ENCODE measurements at places on chromosomes 3 and 15. TPM values are rescaled to one million over a fixed set of nuclear protein-coding genes. Genes with fewer than 3 reads are reported as not detected.

DNA sequence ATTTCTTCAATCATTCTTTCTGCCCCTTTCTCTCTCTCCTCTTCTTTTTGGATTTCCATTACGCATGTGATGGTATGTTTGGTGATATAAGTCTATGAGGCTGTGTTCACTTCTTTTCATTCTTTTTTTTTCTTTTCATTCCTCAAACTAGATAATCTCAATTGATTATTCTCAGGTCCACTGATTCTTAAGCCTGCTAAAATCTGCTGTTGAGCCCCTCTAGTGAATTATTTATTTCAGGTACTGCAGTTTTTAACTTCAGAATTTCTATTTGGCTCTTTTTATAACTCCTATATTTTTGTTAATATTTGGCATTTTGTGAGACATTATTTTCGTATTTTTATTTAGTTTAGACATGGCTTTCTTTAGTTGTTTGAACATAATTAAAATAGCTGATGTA, 671.3 kb upstream of the NECTIN3 start:
- H3K27ac ChIP-seq = no peak overlapping the region
- DNase-seq = no peak
- no peaks in the 10 kb centered on the region for H3K36me3 ChIP-seq

MME gene
- 67.3 TPM for total RNA-seq

TTLL13 gene
- total RNA-seq = not detected

GRCh38 chr15:69914960-69915359, 182.8 kb downstream of the TLE3 start:
- no peak overlapping the region for H3K27ac ChIP-seq
- peaks cover 11% of the 10 kb centered on the region for H3K4me1 ChIP-seq
- DNase-seq = no peak
- no peaks in the 10 kb centered on the region for H3K27me3 ChIP-seq
- H3K4me3 ChIP-seq = no peak overlapping the region

DNA sequence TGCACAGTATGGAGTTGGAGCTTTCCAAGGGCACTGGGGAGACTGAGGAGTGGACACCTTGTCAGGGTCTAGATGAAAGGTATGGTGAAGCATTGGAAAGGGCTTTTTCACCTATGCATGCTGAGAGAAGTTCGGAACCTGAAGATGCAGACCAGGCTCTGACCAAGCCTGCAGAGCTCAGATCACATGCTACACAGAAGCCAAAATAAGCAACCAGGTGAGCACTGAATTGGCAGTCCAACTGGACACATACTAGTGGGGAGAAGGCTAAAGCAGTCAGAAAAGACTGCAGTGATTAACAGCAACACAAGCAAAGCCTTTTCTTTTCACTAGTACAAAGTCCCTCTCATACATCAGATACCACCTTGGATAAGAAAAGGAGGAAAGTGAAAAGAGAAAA, 238.3 kb upstream of the PLSCR5 start:
- no peak overlapping the region for H3K27ac ChIP-seq
- no peak for DNase-seq

MESP1 gene
- 6.4 TPM for total RNA-seq

SLC9C1 gene
- not detected for total RNA-seq

GRCh38 chr3:97821287-97821773, 481 bp upstream of the CRYBG3 start:
- H3K4me1 ChIP-seq = peaks cover 31% of the 10 kb centered on the region
- DNase-seq = peak; percentile 33
- peak overlapping the region; percentile 89 for H3K27ac ChIP-seq
- peak overlapping the region; percentile 95 for H3K4me3 ChIP-seq
- no peaks in the 10 kb centered on the region for H3K36me3 ChIP-seq
- no peaks in the 10 kb centered on the region for H3K27me3 ChIP-seq

DNA sequence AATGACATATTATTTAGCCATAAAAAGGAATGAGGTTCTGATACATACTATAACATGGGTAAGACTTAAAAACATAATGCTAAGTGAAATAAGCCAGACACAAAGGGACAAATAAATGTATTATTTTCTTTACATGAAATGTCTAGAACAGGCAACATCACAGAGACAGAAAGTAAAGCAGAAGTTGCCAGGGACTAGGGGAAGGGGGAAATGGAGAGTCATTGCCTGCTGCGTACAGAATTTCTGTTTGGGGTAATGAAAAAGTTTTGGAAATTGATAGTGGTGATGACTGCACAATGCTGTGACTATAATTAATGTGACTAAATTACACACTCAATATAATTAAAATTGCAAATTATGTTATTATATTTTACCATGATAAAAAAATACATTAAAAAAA, 99.9 kb downstream of the ANO10 start:
- no peak overlapping the region for H3K27ac ChIP-seq
- H3K36me3 ChIP-seq = no peaks in the 10 kb centered on the region
- H3K27me3 ChIP-seq = no peaks in the 10 kb centered on the region
- H3K4me3 ChIP-seq = no peak overlapping the region

GRCh38 chr15:100314809-100315400, 26.9 kb downstream of the ADAMTS17 start:
- H3K4me3 ChIP-seq = no peak overlapping the region
- H3K36me3 ChIP-seq = no peaks in the 10 kb centered on the region
- no peak overlapping the region for H3K27ac ChIP-seq
- no peak for DNase-seq

GRCh38 chr3:35383719-35384555, 255.4 kb upstream of the ARPP21 start:
- no peak overlapping the region for H3K4me3 ChIP-seq
- no peaks in the 10 kb centered on the region for H3K36me3 ChIP-seq
- DNase-seq = no peak
- no peaks in the 10 kb centered on the region for H3K4me1 ChIP-seq
- no peaks in the 10 kb centered on the region for H3K27me3 ChIP-seq
- H3K27ac ChIP-seq = no peak overlapping the region

AADACL2 gene
- total RNA-seq = not detected

DNA sequence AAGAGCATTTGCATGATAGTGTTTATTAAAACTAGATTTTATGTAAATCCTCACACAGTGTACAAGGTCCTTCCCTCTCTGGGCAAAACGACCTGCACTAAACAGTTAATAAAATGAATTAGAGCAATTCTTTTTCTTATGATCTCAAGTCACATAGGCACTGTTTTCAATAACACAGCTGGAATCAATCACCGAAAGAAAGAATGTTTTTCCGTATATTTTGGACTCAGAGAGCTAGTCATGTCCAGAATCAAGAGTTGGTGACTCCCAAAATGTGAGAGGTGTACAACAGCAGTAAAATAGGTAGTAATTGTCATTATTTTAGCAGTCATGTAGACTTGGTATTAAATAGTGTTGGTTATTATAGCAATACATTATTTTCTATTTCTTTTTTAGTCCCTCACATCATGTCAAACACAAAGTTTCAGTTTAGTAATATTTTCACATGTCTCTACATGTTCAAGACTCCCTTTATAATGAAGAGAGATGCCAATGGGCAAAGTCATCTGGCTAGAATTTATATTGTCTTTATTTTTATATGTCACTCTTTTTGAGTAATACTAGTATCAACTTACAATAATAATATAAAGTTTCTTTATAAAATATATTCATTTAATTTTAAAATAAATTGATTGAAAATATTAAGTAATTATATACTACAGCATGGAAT, 448.6 kb upstream of the CDIN1 start:
- H3K27me3 ChIP-seq = no peaks in the 10 kb centered on the region
- DNase-seq = no peak
- no peak overlapping the region for H3K4me3 ChIP-seq
- no peaks in the 10 kb centered on the region for H3K4me1 ChIP-seq
- H3K36me3 ChIP-seq = no peaks in the 10 kb centered on the region

DNA sequence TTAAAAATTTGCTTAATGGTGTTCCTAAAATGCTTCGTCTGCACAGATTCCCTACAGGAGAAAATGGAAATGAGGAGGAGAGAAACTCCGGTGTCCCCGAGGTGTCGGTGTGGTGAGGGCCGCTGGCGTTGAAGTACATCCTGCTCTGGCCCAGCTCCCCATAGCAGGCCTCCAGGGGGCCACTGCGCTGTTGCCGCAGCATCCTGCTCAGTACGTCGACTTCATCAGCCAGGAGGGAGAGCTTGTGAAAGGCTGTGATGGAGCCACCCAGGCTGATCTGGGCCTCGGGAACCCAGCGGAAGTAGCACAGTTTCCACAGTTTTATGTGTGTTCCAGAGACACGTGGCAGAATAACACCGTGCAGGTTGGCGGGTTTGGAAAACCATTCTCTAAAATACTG, 37.8 kb downstream of the FAN1 start:
- H3K27me3 ChIP-seq = no peaks in the 10 kb centered on the region
- H3K27ac ChIP-seq = no peak overlapping the region
- H3K4me1 ChIP-seq = no peaks in the 10 kb centered on the region
- H3K36me3 ChIP-seq = peaks cover 6% of the 10 kb centered on the region

EXD1 gene
- total RNA-seq = not detected

DNA sequence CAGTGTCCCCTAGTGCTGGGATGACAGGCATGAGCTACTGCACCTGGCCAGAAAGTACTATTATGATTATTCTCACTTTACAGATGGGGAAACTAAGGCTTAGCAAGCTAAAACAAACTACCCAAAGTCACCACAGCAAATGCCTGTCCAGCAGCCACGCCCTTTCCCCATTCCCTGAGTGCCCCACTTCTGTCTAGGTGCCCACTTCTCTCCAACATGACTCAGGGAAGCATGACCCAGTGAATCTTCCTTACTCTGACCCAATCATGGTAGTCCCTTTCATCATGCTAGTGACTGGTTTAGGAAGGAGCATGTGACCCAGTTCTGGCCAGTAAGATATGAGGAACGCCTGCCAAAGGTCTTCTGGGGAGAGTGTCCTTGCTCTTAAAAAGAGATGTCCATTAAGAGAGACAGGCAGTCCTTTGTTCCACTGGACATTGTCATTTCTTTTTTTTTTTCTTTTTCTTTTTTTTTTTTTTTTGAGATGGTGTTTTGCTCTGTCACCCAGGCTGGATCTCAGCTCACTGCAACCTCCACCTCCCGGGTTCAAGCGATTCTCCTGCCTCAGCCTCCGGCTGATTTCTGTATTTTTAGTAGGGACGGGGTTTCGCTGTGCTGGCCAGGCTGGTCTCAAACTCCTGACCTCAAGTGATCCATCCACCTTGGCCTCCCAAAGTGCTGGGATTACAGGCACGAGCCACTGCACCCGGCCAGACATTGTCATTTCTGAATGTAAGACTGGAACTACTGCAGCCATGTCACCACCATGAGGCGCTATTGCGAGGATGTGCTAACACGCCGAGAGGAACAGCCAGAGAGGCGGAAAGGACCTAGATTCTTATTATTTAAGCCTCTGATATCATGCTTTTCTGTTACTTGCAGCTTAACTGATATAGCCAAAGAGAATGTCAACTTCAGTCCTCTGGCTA, 19.8 kb downstream of the MEGF11 start:
- H3K27ac ChIP-seq = no peak overlapping the region
- no peaks in the 10 kb centered on the region for H3K36me3 ChIP-seq
- H3K4me1 ChIP-seq = no peaks in the 10 kb centered on the region
- no peak overlapping the region for H3K4me3 ChIP-seq
- DNase-seq = no peak
- no peaks in the 10 kb centered on the region for H3K27me3 ChIP-seq

MKRN3 gene
- 0.29 TPM for total RNA-seq

DNA sequence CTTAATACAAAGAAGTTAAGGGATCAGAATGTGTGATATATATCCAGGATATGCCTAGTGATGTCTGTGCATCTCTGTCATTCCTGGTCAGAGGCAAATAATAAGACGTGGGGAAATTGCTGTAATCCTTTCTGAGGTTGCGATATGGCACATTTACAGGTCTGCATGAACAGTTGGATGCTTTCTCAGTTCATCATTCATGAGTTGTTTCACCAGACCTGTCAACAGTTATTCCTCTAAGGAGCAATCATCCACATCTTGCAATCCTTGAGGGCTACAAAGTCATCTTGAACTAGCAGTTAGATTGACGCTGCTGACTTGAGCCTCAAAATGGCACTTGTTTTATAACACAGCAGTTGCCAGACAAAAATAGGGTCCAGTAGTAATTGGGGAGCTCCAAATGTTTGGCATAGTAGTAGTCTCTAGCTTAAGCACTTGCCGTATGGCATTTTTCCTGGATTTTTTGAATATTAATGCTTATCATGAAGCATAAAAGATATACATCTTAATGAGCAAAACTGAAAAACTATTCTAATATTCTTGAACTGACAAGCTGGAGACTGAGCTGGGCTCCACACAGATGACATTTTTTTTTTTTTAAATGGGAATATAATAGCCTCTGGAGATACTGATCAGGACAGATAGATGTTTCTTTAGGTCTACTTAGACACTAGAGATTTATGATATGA, 761.7 kb downstream of the VGLL3 start:
- H3K36me3 ChIP-seq = no peaks in the 10 kb centered on the region
- no peak overlapping the region for H3K27ac ChIP-seq
- no peak for DNase-seq
- no peak overlapping the region for H3K4me3 ChIP-seq
- no peaks in the 10 kb centered on the region for H3K4me1 ChIP-seq

DNA sequence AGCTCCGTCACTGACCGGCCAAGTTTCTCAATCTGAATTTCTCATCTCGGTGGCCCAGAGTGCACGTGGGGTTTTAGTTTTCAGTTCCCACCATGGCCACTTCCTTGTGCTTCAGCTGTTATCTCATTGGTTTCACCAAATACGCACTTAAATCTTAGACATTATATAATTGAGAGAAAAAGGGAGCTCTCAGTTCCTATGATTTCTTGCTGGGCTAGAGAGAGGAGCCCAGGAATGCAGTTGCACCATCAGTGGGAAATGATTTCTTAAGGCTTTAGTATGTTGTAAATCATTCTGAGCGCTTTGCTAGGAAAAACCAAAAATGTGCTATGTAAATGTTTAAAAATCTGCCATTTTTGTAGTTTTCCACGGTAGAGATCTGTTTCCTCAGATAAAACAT, 53.2 kb downstream of the OXNAD1 start:
- no peak overlapping the region for H3K4me3 ChIP-seq
- no peaks in the 10 kb centered on the region for H3K36me3 ChIP-seq
- H3K27ac ChIP-seq = no peak overlapping the region
- DNase-seq = no peak
- H3K4me1 ChIP-seq = peaks cover 3% of the 10 kb centered on the region
- H3K27me3 ChIP-seq = no peaks in the 10 kb centered on the region

ZDHHC19 gene
- not detected for total RNA-seq

- no peak for DNase-seq
- no peaks in the 10 kb centered on the region for H3K27me3 ChIP-seq
- no peak overlapping the region for H3K4me3 ChIP-seq
- no peaks in the 10 kb centered on the region for H3K36me3 ChIP-seq
- H3K27ac ChIP-seq = no peak overlapping the region
- H3K4me1 ChIP-seq = no peaks in the 10 kb centered on the region
Observed at GRCh38 chr15:101813803-101814534, 2.0 kb downstream of the OR4F15 start.

MOBP gene
- total RNA-seq = not detected

SNTN gene
- not detected for total RNA-seq

- no peak overlapping the region for H3K4me3 ChIP-seq
- peak overlapping the region; percentile 65 for H3K27ac ChIP-seq
- peaks cover 27% of the 10 kb centered on the region for H3K4me1 ChIP-seq
- DNase-seq = no peak
- no peaks in the 10 kb centered on the region for H3K36me3 ChIP-seq
- H3K27me3 ChIP-seq = no peaks in the 10 kb centered on the region
Observed at GRCh38 chr3:159825216-159825854, 163.3 kb upstream of the IL12A start.

SPATA12 gene
- total RNA-seq = not detected

TP63 gene
- total RNA-seq = 5.2 TPM

RIOX2 gene
- 52.3 TPM for total RNA-seq

Measured in gastrocnemius medialis (tissue), 4 donors.